ENCODE measurements at places on chromosomes 1 and 21.

GRCh38 chr1:245693116-245693793, 538.5 kb downstream of the KIF26B start:
- DNase-seq = no peak

DNA sequence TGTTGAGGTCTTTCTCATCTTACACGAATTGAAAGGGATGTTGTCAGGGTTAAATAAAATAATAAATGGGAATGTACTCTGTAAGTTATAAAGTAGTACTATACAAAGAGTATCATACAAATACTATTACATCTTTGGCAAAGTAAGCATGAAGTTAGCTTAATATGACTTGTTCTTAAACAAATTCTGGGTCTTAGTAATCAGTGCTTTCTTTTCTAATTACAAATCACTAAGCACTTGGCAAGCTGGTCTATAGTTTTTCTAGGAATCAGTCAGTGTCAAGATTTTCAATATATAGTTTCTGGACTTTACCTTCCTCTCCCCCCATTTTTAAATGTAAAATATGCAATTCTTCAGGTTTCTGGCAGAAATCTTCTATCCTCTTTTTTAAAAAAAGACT, 6.9 kb downstream of the LYST start:
- DNase-seq = no peak

- no peak for DNase-seq
Measured at GRCh38 chr1:83102630-83103071, 896.3 kb downstream of the TTLL7 start.

DNA sequence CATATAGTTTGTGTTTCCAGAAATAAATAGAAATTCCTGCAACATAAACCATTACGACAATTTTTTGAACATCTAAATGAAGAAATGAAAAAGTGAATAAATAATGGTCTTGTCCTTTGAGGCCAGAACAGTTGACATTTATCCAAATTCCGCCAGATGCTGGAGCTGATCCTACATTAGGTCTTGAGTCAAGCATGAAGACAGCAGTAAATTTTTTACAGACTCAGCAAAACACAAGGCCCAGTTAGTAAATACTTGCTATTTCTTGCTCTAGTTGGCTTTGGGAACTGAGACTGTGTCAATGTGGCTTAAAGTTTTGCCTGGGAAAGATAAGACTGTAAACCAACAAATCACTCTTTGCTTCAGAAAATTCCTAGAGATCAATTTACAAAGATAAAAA, 540.1 kb upstream of the RGS18 start:
- no peak for DNase-seq

DNA sequence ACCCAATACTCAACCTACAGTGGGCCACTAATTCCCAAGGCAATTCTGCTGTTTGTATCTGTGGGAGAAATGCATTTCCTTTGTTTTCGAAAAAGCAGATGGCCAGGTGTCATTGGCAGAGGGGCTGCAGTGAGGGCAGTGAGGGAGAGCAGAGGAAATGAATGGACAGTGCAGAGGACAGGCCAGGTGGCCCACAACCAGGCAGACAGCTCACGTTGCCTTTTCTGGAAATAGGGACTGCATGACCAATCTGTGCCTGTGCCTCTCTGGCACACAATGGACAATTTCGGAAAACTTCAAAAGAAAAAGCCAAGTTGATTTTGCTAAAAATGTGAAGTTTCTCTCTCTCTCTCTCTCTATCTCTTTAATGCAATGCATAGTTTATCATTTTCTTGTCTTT, 52.6 kb upstream of the ETS2 start:
- no peak for DNase-seq

GRCh38 chr1:72946903-72947499, 664.7 kb upstream of the NEGR1 start:
- no peak for DNase-seq

DNA sequence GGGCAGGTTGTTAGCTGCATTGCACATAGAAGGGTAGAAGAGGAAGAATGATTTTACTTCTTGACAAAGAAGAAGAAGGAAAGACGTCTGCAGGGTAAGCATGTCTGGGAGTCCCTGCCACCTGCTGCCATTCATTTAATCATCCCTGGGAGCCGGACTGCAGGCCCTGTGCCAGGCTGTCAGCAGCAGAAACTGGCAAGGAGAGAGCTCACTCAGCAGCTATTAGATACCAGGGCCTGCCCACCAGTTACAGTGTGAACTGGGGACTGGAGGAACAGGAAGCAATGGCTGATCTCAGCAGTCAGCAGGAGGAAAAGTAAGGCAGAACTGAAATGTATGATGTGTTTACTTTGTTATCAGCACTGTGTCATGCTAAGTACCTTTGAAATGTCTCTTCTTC, 75.7 kb upstream of the C1orf87 start:
- peak; percentile 80 for DNase-seq

- DNase-seq = no peak
Measured at GRCh38 chr21:34345892-34346291, 17.9 kb upstream of the KCNE2 start.

DNA sequence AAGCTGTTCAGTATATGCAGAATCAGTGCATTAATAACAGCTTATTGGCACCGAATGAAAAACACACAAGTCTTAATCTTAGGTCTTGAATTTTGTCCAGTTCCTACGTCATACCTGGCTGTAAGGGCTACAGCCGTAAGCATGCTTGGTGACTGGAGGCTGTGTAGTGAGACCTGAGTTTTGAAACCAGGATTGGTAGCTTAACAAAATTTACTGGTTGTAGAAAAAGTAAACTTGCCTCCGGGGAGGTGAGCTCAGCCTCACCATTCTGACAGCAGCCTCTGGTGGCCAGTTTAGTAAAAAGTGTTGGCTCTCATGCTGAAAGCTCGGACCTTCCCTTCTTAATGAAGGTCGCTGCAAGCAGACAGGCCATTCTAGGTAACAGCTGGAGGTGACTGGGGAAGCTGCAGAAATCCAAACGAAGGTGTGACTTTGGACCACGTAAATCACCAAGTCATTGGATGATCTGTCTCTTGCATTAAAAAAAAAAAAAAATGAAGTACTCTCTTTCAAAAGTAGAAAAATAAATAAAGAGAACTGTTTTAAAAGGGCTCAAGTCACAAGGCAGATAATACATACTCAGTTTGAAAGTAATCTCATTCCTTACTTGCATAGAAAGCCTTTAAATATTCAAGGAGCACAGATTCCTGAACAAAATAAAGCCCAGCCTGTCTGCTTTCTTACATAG, 48.9 kb downstream of the HLCS start:
- DNase-seq = peak; percentile 89

DNA sequence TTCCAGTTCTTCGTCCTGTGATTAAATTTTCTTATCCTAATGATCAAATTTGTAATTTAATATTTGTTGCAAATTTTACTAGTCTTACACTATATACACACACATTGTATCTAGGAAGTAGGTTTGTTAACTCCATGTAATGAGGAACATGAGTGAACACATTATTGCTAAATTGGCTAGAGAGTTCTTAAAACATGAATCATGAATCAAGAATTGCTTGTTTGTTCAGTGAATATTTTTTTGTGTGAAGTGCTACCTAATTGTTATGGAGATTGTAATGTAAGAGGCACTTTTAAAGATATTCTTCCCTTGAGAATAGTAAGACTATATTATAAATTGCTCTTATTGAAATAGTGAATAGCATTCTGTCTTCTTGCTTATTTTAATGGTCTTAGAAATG, 4.6 kb downstream of the GPSM2 start:
- no peak for DNase-seq

GRCh38 chr1:34612091-34612827, 142.6 kb upstream of the GJB5 start:
- no peak for DNase-seq

DNA sequence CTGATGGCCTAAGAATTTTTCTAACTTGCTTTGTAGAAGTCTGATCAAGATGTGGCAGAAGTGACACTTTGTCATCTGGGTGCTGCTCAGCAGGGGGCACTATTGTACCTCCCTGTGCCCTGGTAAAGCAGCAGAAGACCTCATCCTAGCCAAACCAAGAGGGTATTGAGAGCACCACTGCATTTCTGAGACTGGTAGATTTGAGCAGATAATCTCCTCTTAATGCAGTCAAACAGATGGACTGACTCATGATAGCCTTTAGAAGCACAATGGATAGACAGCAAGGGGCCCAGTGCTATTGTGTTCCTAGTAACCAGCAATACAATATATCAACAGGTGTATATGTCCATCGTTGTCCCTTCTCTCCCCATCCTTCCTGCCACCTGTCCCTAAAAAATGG, 5.7 kb downstream of the TPM3 start:
- DNase-seq = peak; percentile 55

- no peak for DNase-seq
Measured at GRCh38 chr21:40646651-40647050, 200.3 kb downstream of the DSCAM start.

- DNase-seq = no peak
Measured at GRCh38 chr1:11314959-11315358, 42.0 kb downstream of the UBIAD1 start.

GRCh38 chr21:46500224-46500861, 41.7 kb downstream of the DIP2A start:
- peak; percentile 23 for DNase-seq

DNA sequence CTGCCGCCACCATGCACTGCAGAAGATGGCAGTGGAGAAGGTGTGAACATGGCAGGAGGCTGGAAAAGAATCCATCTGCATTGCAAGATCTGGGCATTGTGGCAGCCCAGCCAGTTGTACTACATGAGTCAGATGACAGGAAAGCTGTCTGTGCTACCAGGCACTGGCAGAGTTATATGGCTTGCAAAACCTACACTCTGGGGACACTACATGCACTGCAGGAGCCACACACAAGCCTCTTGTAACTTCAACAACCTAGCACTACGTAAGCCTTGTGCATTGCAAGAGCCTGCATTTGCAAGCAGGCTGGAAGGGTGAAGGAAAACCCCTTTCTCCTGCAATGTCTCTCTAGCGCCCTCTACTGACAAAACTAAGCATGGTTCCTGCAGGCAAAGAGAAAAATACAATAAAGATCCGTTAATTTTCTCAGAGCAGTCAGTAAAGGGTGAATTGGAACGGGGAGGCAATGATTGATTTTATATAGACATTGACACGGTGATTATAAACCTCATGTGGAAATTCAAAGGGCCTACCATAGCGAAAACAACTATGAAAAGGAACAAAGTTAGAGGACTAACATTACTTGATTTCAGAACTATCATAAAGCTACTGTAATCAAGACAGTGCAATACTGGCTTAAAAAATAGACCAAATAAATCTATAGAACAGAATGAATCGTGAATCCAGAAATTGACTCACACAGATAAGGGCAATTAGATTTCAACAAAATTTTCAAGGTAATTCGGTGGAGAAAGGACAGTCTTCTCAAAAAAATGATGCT, 26.2 kb upstream of the DYNLT5 start:
- peak; percentile 30 for DNase-seq

DNA sequence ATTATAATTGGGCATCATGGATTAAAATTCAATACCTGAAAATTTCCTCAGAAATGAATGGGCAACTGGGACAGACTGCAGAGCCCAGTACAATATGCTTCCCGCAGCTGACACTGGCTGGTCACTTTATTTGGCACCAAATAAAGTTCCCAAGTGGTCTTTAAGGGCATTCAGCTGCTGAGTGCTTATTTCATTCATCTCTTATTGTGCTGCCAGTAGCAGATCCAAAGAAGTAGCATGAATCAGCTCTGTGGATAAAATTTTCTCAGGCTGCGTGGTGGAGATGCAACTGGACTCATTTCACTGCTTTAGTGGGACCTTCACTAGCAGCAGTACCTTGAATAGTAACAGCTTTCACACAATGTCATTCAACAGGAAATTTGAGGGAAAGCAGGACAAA, 226.3 kb upstream of the ADGRL2 start:
- DNase-seq = no peak

- no peak for DNase-seq
Measured at GRCh38 chr1:60431593-60431992, 358.0 kb upstream of the C1orf87 start.

GRCh38 chr21:36029309-36029708, 31.0 kb downstream of the SETD4 start:
- no peak for DNase-seq

DNA sequence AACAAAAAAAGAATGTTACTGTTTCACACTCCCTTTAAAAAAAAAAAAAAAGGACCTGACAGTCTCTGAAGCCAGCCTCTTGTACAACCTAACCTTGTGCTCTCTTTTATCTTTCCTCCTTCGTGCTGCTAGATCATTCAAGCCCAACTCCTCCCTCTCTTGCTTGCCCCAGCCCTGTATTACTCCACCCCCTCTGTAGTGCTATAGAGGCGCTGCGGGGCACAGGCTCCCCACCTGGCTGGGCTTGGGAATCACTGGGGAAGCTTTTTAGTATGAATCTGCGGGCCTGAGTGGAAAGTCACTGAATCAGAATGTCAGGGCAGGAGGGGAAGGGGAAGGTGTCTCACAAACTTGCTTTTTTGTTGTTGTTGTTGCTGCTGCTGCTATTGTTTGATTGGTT, 383.7 kb upstream of the CAMK1G start:
- DNase-seq = no peak

DNA sequence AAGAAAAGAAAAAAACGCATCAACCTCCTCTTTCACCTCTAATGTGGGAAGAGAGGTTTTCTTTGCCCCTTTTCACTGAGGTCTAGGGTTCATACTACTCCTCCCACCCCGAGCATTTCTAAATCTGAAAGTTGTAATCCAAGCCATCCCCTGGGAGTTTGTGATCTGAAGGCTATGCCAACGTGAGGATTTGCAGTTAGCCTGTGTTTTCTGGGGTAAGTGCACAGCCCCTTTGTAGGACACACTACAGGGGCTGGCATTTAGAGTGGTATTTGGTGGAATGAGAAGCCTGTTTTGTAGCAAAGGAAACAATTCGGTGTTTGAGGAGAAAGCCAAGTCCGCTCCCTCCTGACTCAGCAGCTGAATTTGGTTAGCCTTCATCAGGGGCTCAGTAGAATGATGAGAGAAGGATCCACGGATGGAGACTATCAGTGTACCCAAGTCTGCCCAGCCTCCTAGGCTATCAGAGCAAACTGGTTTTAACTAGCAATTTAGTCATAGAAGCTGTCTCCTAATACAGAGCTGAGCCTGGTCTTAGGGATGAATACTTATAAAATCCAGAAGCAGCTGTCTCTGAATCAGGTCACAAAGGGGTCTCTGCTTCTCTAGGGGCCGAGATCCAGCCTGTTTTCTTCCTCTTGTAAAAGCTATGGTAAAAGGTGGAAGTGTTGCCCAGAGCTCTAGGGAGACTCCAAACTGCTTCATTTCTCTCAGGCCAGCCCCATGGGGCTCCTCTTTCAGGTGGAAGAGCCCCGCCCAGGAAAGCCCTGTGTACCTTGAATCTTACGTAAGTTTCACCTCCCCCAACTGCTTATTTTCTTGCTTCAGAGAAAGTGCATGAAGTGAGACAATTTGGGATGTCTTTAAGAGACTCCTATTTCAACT, 2.1 kb downstream of the PCP4L1 start:
- no peak for DNase-seq

All from LNCaP clone FGC (cell line).